ENCODE measurements at places on chromosomes 5 and 9.

GRCh38 chr5:39079147-39079546, 4.9 kb upstream of the RICTOR start:
- no peak for DNase-seq

- peak; percentile 75 for DNase-seq
Measured at GRCh38 chr5:149636861-149637246, 55.6 kb downstream of the ARHGEF37 start.

DNA sequence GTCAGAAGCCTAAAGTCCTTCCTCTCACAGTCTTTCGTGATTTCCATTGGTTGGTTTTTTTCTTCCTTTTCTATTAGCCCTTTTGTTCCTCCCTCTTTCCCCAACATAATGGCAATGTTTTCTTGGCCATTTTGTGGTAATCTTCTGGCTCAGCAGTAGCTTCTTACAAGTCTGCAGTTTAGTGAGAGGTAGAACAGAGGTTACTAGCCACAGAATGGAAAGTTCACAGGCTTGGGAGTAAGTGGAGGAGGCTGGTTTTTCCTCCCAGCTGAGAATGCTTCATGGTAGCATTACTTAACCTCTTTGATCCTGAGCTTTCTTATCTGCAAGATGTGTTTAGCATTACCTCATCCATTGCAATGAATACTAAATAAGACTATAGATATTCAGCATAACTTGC, 346.9 kb downstream of the NFIB start:
- DNase-seq: peak; percentile 31

DNA sequence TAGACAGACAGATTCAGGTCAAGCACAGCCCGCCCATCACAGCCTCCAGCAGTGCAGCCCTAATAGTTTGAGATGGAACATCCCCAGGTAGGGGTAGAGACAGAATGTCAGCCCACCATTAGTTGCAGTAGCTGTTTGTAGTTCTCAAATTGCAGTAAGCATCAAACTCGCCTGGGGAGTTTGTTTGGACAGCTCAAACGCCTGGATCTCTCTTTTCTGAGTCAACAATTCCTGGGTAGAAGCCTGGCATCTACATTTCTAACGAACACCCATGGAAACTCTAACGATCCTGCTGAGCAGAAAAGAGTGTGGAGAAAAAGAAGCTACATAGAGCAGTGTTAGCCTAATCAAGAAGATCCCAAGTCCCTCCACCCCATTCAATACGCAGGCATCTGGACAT, 59.4 kb downstream of the ADAMTS16 start:
- no peak for DNase-seq

DNA sequence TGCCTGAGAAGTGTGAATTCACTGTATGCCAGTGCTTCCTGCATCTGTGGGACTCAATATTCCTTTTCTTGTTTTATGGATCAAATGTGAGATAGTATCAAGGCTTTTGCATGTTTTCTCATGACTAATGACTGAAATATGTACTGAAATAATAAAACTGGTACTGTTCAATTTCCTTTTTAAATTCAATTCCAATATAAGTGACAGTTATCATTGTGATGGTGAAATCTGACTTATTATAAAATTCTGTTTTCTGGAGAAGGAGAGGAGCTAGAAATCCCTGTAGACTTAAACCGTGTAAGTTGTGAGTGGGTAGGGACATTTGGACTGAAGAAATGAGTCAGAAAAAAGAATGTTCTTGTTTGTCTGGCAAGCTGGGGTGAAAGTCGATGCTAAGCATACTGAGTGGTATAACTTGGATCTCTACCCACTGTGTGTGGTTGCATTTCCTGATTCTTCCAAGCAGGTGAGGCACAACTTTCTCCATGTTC, 245.2 kb downstream of the EFNA5 start:
- DNase-seq: peak; percentile 82

DNA sequence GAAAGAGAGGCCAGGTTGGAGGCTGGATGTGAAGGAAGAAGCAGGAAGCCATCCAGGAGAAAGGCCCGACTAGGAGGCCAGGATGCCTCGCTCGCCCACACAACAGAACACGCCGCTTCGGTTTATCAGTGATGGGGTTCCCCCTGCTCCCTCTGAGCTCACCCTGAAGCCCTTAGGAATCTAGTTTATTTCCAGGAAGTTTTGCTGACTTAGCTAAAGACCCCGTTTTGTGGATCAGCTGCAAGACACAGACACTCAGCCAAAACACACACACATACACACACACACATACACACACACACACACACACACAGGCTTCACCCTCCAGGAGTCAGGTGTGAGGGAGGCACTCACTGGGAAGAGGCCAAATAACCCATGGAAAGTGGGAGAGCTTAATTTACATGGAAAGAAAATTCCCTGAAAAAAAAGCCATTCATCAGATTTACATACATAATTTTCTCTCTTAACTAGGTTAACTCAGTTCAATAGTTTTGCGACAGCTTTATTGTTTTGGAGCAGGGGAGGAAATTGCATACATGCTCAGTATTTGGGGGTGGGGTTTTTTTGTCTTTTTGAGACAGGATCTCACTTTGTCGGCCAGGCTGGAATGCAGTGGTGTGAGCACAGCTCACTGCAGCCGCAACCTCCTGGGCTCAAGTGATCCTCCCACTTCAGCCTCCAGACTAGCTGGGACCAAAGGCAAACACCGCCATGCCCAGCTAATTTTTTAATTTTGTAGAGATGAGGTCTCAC, 92.7 kb upstream of the HAND1 start:
- DNase-seq: no peak

- no peak for DNase-seq
Measured at GRCh38 chr5:74634611-74635286, 5.8 kb downstream of the ENC1 start.

All from fibroblast of pulmonary artery (primary cell).